Activated T-cell treated with anti-CD3 and anti-CD28 coated beads for 1 hour (primary cell): ENCODE measurements at places on chromosomes 12 and 14.

DNA sequence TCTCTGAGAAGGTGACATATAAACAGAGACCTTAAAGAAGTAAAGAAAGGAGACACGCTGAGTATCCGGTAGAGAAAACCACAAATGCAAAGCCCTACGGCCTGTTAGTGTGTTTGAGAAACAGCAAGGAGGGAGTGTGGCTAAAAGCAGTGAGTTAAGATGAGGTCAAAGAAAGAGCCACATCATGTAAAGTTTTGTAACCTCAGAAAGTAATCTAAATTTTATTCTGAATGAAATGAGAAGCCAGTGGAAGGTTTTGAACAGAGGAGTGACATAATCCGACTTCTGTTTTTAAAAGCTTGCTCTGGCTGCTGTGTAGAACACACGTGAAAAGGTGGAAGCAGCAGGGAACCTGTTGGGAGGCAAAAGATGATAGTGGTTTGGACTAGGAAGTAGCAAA is 32.6 kb downstream of the PPP2R5E start:
- no peak for DNase-seq

DNA sequence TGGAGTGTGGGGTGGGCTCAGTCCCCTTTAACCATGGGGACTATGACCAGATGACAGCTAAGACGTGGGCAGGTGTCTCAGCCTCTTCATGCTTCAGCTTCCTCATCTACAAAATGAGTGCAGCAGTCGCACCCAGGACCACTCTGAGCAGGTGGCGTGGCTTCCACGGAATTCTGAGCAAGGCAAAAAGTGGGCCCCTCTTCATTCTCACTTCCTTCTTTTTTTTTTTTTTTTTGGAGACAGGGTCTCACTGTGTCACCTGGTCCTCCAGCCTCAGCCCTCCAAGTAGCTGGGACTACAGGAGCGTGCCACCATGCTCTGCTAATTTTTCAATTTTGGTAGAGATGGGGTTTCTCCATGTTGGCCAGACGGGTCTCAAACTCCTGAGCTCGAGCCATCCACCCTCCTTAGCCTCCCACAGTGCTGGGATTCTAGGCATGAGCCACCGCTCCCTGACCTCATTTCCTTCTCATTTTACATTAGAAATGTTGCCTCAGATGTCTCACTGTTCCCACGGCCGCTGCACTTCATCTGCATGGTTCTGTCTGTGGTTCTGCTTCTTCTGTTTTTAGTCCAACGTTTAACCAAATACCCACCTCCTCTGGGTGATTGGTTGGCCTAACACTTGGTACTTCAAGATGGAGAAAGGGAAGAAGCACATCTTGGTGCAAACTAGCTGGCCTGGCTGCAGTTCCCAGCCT is 41.3 kb upstream of the BCL7A start:
- no peak for DNase-seq

DNA sequence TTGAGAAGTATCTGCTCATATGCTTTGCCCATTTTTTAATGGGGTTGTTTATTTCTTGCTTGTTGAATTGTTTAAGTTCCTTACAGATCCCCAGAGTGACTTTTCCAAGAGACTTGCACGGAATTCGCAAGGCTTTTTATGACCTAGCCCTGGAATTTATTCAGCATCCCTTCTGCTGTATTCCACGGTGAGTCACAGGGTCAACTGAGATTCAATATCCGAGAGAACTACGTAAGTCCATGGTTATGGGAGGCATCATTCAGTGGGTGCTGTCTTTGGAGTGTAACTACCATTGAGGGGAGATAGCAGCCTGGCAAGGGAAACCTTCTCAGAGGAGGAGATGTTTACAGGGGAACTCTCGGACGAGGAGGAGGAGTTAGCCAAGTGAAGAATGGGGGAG is 20.9 kb upstream of the GPRC5A start:
- no peak for DNase-seq

DNA sequence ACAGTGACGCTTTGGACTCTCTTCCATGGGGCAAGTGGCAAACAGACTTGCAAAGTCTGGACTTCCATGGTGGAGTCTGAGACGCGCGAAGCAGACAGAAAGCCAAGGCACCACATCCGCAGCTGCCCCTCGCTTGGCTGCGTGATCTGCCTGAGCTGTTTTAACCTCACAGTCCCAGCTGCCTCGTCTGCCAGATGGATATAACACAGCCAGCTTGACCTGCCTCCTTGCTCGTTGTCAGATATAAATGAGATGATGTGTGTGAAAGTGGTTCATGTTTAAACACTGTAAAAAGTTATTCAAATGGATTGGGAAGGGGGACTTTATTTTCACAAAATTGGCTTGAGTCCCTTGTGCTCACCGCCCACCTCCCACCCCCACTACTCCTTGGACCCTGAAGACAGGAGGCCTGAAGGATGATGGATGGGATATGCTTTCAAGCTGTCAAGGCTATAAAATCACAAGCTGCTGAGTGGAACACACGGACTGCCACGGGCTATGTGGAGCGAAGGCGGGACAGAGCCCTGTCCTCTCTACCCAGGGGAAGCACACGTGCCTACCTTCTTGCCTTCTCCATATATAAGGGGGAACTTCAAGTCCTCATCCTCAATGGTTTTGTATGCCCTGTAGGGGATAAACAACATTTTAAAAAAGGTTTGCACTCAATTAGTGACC is 226.9 kb downstream of the MON2 start:
- no peak for DNase-seq

GRCh38 chr12:38771871-38772270 is 133.5 kb downstream of the CPNE8 start:
- DNase-seq: no peak

GRCh38 chr12:53219956-53220693 is 11.9 kb downstream of the RARG start:
- DNase-seq: peak; percentile 66

GRCh38 chr14:105351920-105352851 is 37.6 kb downstream of the PACS2 start:
- DNase-seq: peak; percentile 89

DNA sequence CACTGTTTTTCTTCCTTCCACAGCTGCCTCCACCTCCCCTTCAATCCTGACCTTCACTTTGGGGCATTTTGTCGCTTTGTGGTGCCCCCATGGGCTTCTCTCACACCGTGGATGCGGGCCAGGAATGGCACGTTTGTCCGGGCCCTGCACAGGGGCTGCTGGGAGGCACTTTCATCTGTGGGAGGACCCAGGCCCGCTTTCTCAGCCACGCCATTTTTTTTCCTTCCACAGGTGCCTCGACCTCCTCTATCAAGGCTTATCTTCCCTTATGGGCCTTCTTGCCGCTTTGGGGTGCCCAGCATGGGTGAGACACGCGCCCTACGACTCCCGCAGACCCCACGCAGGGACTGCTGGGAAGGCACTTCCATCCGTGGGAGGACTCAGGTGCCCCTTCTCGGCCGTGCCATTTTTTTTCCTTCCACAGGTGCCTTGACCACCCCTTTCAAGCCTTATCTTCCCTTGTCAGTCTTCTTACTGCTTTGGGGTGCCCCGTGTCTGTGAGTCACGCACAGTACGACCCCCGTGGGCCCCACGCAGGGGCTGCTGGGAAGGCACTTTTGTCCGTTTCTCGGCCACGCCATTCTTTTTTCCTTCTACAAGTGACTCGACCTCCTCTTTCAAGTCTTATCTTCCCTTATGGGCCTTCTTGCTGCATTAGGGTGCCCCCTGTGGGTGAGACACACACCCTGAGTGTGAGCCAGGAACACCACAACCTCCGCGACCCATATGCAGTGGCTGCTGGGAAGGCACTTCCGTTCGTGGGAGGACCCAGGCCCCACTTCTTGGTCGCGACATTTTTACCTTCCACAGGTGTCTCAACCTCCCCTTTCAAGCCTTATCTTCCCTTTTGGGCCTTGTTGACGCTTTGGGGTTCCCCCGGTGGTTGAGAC is 270.7 kb downstream of the ALG10 start:
- DNase-seq: no peak

DNA sequence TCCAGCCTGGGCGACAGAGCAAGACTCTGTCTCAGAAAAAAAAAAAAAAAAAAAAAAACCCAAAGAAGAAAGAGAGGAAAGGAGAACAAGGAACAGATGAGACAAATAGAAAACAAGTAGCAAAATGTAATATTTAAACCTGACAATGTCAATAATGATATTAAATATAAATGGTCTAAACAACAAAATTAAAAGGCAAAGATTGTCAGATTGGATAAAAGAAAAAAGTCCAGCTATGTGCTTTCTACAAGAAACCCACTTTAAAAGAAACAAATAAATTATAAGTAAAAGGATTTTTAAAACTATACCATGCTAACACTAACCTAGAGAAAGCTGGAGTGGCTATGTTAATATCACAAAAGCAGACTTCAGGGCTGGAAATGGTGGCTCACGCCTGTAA is 29.7 kb upstream of the APOF start:
- no peak for DNase-seq

DNA sequence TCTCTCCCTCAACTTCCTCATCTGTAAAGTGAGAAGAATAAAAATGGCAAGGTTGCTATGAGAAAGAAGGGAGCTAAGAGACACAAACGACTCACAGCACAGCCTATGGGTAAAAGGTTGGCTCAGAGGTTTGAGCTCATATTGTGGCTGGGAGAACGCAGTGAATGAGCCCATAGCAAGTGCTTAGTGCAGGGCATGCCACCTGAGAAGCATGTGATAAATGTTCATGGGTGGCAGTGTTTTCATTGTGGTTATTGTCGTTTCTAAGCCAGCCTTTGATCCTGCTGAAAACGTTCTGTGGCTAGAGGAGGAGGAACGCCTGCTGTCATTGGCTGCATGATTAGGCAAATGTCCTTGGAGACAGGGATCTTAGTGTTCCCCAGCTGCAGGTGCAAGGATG is 150.4 kb downstream of the KSR2 start:
- DNase-seq: no peak

GRCh38 chr14:94780536-94781399 is 10.9 kb upstream of the GSC start:
- DNase-seq: no peak

DNA sequence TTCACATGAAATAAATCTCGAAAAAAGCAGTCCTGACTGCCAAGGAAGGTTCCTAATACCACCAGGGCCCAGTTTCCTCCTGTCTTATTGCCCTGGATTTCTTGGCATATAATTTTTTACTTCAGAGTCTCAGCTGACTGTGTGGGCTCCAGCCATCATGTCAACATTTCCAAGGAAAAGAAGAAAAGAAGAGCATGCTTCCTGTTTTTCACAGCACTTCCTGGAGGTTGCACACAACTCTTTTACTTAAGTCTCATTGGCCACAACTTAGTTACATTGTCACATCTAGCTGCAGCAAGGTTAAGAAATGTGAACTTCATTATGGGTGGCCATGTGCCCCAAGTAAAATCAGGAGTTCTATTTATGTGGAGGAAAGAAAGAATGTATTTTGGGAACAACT is 24.3 kb downstream of the DACT1 start:
- DNase-seq: no peak
